ENCODE measurements at places on chromosomes 5 and 9.
A peak's percentile ranks its signal among the peaks of the same experiment; 100 is the strongest.

- DNase-seq, result no peak
These were observed 36.7 kb downstream of the NFIB start for GRCh38 chr9:14277244-14277643.

- no peak for DNase-seq
These were observed 91.4 kb downstream of the ANGPTL2 start for GRCh38 chr9:127030814-127031740.

- no peak for DNase-seq
These were observed 26.9 kb upstream of the CCNG1 start for GRCh38 chr5:163410505-163410904.

DNA sequence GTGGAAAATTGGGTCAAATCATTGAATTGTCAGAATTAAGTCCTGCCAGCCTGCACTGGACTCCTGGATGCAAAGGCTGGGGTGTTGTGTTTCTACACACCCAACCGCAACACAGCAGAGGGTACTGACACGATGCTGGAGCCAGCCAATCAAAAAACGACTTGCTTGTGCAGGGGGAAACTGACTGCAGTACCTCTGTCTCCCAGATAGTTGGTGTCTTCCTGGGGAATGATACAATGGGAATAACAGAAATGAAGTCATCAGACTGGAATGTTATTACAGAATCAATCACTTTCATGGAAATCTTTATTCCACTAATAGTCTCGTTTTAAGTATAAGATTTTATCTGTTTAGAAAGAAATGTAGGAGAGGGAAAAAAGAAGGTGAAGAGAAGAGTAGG, 330.3 kb downstream of the MLLT3 start:
- DNase-seq, result no peak

DNA sequence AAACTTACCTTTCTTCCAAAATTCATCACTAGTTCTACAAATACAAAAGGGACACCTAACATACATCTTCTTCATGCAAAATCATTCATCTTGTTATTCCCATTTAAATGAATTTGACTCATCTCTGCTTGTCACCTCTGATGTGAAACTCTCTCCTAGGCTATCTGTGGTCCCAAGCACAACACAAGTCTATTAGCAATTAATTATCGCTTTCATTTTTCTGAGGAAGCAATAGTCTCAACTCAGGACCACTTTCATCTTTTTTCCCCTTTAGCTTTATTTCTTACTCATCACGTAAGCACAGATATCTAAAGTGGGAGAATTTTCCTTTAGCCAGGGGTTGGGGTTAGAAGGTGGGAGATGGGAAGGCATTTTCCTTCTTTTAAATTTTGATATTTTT, 131.9 kb downstream of the ST8SIA4 start:
- no peak for DNase-seq

- DNase-seq, result no peak
These were observed 345.1 kb downstream of the SPATA31D1 start for GRCh38 chr9:82333671-82334070.

DNA sequence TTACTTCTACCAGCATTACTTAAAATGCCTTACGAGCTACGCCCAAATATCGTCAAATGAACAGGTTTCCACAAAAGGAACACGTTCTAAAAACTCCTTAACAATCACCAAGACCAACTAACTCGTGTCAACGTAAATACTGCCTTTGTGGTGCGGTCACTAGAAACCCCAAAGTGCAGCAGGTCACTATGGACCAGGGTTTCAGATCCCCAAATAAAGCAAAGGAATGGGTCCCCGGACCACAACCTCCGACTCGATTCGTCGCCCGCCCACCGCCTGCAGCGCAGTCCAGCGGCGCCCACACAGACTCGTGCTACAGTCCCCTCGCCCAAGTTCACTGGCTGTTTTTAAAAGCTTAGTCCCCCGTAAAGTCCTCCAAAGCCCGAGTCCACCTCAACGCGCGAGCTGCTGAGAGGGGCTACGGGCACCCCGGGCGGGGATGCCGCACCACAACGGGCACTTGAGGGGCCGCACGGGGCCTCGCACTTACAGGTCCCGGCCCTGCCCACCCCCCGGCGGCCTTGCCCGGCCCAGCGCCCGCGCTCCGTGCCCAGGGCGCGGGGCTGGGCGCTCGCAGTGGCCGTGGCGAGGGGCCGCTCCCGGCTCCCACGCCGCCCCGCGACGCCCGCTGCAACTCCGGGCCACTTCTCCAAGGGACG, 1.1 kb downstream of the NFIB start:
- peak; percentile 31 for DNase-seq

- DNase-seq, result no peak
These were observed 87.5 kb downstream of the TRIM32 start for GRCh38 chr9:116774421-116775180.

DNA sequence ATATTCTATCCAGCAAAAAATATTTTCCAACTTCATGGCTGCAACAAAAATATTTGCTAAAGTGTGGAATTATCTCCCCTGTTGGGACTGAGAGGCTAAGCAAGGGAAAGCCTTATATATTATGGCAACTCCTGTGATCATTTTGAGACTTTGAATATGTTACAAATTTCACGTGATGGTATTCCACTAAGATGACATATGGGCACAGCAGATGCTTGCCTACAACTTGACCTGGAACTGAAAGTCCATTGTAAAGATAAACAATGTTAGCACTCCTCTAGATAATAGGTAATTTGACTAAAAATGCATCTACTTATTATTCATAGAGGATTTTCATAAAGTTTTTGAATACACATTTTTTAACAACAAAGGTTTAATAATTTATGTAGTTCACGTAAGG, 1141.5 kb upstream of the CDH6 start:
- DNase-seq, result no peak

DNA sequence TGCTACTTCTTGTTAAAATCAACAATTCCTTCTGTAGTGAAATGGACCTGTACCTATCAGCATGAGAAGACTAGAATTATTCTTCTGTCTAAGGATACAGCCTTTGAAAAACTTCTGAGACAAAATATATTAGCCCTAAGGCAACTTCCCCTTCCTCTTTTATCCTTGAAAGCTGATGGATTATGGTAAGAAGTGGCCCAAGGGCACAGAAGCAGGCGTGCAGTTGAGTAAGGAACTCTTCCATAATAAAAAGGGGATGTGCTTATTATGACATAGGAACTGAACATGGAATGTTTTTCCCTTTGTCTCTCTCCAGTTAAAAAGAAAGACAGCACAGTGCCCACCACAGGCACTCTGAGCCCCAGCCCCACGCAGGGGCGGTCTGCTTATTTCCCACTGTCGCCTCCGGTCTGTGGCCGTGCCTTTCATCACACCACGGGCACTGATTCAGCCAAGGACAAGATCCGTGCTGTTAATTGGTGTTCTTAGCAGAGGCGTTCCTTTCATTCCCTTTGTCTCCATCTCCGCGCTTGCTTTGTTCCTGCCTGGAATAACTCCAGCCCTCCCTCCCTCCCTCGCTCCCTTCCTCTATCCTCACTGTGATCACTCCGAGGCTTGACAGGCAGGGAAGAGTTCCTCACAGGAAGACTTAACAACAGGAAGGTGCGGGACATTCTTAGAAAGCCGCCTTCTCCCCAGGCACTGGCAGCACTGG, 135.9 kb upstream of the OTULINL start:
- no peak for DNase-seq

DNA sequence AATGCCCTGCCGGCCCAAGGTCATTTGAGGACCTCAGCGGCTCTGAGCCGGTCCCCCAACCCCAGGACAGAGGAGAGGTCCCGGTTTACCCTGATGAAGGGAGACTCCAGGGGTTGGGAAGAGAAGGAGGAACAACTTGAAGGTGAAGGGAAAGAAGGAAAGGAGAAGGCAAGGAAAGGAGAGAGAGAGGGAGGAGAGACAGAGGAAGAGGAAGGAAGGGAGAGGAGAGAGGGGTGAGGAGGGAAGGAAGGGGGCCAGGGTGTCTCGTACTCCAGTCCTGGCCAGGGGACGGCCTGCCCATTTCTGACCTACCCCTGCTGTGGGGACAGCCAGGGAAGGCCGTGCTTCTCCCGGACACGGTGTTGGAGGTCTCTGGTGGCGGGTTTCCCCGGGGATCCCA, 1.9 kb downstream of the PRRX2 start:
- no peak for DNase-seq

DNA sequence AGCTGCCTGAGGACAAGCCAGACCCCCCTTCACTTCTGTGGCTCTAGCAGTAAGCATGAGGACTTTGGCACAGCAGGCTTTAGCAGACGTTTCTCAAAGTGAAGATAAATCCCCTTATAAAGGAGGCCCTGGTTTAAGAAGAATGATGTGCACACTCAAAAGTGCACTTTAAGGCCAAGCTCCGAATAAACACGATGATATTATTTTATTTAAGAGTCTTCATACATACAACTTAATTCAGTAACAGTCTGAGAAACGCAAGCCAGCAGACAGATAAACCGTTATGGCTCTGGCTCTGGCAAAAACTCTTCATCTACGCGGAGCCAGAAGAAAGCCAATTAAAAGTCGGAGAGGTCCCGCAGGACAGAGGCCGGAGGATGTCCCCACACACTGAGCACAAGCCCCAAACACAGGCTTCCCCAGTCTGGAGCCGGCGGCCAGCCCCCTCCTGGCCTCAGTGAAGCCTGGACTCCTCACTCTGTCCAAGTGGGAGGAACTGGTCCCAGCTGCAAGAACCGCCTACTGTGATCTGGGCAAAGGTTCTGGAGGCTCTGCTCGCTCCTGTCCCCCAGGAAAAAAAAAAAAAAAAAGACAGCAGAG, 44.6 kb downstream of the ADAMTS2 start:
- DNase-seq, result no peak

GRCh38 chr9:109378316-109378715, 57.5 kb upstream of the EPB41L4B start:
- DNase-seq, result no peak

DNA sequence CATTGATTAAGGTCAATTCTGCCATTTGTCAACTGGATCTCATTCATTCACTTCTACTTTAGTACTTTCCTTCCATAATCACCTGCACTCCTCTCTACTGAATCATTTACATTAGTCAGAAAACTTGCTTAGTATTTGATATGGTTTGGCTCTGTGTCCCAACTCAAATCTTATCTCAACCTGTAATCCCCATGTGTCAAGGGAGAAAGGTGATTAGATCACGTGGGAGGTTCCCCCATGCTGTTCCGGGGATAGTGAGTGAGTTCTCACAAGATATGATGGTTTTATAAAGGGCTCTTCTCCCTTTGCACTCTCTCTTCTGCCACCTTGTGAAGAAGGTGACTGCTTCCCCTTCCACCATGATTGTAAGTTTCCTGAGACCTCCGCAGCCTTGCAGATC, 23.7 kb upstream of the UGCG start:
- no peak for DNase-seq

DNA sequence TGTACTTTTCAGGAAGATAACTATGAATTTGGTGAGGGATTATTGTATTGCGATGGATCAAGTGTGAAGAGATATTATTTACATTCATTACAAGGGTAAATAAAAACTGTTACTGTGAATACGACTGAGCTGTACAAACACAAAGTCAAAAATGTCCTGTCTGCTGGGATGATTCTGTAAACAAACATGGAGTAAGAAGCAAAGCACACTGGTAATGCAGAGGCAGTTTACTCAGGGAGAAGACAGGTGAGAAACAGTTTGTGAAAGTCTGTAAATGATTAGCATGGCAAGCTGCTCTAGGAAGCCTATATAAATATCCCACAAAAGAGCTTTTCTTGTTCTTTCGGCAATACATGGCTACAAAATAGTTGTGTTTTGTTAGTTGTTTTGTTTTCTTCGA, 115.4 kb upstream of the GNA14 start:
- no peak for DNase-seq

DNA sequence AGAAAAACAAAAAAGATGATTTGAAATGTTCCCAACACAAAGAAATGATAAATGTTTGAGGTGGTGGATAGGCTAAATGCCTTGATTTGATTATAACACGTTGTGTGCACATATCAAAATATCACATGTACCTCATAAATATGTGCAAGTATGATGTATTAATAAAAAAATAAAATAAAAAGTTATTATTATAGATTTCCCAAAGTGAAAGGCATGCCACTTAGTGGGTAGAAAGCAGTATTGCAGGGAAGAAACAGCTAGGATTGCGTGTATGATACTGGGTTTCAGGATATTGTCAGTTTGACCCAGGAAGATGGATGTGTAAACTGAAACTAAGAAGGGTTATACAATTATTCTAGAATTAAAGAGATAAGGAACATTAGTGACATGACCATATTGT, 3.6 kb upstream of the TMEM38B start:
- no peak for DNase-seq

DNA sequence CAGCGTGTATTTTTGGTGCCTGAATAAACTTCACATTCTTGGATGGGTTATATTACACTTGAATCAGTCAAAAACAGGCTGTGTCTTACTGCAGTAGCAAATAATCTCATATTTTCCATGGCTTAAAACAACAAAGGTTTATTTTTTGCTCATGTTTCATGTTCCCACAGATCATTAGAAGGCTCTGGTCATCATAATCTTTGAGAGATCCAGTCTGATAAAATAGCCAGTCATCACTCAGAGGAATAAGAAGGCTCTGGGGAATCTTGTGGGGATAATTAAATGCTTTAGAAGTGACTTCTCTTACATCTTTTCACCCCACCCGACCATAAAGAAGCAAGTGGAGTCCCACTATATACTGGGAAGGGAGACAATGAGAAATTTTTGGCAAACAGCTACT, 417.7 kb downstream of the PSAT1 start:
- no peak for DNase-seq

GRCh38 chr5:108615216-108615615, 132.5 kb upstream of the FER start:
- DNase-seq, result no peak

DNA sequence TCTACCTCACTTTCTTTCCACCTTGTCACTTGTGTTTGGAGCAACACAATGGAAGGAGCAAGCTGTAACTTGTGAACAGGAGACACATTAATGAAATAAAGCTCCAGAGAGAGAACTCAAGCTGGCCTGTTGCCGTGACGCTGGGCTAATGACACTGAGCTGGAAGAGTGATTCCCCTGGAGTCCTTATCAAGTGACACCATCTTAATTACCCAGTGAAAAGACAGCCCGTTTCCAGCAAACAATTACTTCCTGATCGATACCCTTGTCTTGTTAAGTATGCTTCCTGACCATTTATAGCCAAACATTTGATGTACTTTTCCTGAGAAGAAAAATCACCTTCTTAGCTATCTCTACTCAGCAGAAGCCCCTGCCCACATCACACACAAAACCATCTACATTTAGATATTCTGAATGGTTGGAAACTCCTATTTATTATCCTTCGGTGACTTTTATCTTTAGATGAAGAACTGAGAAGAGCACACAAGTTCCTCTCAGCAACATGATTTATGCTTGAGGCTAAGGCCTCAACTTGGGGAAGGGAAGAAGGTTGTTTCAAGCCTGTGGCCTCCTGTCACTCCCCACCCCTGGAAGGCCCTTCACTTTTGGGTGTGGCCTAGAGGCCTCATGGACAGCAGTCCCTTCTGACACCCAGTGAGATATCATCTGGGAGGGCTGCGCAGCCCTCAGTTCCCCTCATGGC, 34.1 kb downstream of the CRHBP start:
- no peak for DNase-seq

GRCh38 chr5:167754501-167755021, 536.9 kb upstream of the WWC1 start:
- DNase-seq, result no peak
